Right lung (tissue), 10 donors: ENCODE measurements at places on chromosomes 13 and 19. TPM values are rescaled to one million over a fixed set of nuclear protein-coding genes. Genes with fewer than 3 reads are reported as not detected.

GRCh38 chr13:97537110-97537509, 103.1 kb downstream of the RAP2A start:
- no peak for DNase-seq

- no peak for DNase-seq
Measured at GRCh38 chr13:51437550-51438127, 15.2 kb downstream of the INTS6 start.

- no peak for DNase-seq
Measured at GRCh38 chr19:45881909-45882528, 3.9 kb downstream of the IRF2BP1 start.

DNA sequence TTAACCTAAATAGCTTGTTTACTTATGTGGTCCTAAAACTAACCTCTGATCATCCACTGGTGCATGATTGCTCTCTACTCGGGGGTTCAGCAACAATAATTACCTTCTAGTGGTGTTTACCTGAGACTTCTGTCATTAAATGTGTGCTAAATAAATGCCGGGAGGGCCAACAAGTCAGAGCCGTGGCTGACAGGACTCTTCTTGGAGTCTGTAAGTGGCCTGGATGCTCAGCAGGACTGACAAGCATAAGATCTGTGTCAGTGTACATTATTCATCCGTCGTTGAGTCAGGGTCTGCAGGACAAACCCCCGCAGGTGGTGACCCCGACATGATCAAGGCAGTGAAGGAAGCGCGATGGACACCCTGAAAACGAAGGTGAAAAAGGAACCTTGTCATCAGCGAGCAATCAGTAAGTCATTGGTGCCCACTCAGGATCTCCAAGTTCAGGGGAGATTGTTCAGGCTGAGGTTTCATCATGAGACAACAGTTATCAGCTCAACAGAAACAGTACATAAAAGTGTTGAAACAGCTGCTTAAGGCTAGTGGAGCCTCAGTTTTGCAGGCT, 1466.9 kb downstream of the UQCRFS1 start:
- no peak for DNase-seq

Gene TRMT1
- 36.1 TPM for polyA plus RNA-seq

- no peak for DNase-seq
Measured at GRCh38 chr13:32212421-32212820, 102.7 kb downstream of the ZAR1L start.

DNA sequence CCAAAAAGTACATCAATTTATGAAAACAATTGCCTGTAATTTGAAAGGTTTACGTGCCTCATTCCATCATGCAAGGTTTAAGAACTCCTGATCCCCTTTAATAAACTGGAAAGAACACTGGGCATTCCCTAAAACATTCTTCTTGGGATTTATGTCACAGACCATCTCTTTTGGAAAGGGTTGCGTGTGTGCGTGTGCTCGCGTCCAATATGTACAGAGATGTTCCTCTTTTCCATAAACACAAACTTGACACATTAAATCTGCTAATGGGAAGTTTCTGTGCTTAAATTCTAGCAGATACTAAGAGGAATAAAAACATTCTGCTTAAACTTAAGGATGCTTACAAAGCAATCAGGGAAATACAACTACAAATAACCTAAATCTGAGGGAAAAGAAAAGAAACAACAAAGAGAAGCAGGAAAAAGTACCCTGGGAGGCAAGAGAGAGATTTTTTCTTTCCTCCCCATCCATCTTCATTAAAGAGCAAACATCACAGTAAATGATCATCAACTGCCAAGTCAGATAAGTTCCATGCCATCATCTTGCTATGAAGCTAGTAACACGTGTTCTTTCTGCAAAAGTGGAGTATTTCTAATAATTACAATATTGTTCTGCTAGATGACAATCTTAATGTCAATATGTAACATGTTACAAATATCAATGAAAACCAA, 83.7 kb downstream of the STK24 start:
- no peak for DNase-seq

DNA sequence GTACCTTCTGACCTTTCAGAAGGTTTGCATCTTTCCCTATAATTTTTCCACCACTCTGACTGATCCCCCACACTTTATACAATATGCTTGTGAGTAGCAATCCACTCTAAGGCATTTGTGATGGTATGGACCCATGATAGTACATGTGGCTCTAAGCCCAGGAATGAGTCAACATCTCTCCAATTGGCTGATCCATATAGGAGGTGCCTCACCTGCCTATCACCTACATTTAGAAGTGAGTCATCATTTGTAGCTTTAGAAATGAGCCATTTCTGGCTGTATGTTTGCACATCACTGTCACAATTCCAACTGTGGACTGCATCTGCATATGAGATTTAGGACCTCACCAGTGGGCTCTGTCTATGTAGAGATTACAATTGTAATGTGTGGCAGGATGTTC, 133.1 kb upstream of the ZNF91 start:
- DNase-seq = no peak

GRCh38 chr19:32017176-32017953, 328.0 kb upstream of the ZNF507 start:
- no peak for DNase-seq

DNA sequence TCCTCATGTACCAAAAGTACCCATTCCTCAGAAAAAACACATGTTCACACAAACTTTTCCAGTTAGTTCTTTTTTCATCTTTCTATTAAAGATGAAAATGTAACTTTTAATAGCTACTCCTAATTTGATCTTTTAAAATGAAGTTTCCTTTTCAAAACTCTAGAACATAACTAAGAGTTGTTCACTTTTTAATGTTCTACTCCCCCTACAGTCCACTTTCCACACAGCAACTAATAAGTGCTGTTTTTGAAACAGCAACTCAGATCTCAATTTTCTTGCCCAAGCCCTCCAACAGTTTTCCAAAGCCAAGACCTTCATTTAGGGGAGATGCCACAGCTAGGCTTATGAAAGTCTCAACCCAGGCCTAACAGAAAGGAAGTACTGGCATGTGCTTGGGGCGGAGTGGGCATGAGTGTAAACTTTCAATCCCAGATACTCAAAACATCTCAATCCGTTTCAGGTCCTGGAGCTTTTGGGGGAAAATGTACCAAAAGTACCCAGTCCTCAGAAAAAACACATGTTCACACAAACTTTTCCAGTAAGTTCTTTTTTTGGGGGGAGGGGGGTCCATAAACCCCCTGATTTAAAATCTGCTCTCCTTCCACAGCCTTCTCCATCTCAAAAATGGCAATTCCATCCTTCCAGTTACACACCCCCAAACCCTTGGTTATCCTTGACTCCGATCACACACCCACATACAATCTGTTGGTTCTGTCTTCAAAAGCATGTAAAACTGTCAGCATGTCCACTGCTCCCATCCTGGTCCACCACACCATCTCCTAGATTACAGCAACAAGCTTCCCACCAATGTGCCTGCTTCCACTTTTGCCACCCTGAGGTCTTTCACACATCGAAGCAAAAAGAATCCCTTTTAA, 2.0 kb downstream of the FBL start:
- DNase-seq = no peak

Gene ATP1A3
- polyA plus RNA-seq = not detected
